ENCODE measurements at places on chromosomes 5 and 9. TPM values are rescaled to one million over a fixed set of nuclear protein-coding genes. Genes with fewer than 3 reads are reported as not detected.

Gene GRIA1
- polyA plus RNA-seq = not detected

Gene LCN12
- polyA plus RNA-seq = not detected

Gene PDE8B
- not detected for polyA plus RNA-seq

Gene PTGES
- polyA plus RNA-seq = 34.1 TPM

Gene CCNI2
- 0.14 TPM for polyA plus RNA-seq

Gene AGTPBP1
- 11.1 TPM for polyA plus RNA-seq

Gene OBP2B
- polyA plus RNA-seq = not detected

Gene SNCAIP
- polyA plus RNA-seq = not detected

Gene GCNT4
- 1.1 TPM for polyA plus RNA-seq

Gene FSTL4
- 4.2 TPM for polyA plus RNA-seq

Gene PCDHGA12
- 1.9 TPM for polyA plus RNA-seq

Gene SH2D3C
- polyA plus RNA-seq = not detected

Gene AJM1
- polyA plus RNA-seq = 0.10 TPM

Gene KCTD16
- polyA plus RNA-seq = 0.04 TPM

Gene CCL19
- polyA plus RNA-seq = not detected

All from keratinocyte (primary cell).